GM12865 (cell line): ENCODE measurements at places on chromosomes 3 and 15.

GRCh38 chr3:106338582-106339214 lies 469.9 kb upstream of the CBLB start:
- DNase-seq: no peak

- DNase-seq: no peak
Measured at GRCh38 chr15:33860754-33861153, 107.5 kb upstream of the CHRM5 start.

- DNase-seq: no peak
Measured at GRCh38 chr3:183331498-183331897, 78.4 kb downstream of the B3GNT5 start.

- no peak for DNase-seq
Measured at GRCh38 chr3:20563985-20564384, 378.0 kb upstream of the SGO1 start.

- no peak for DNase-seq
Measured at GRCh38 chr15:39226169-39226937, 354.5 kb upstream of the THBS1 start.

GRCh38 chr15:83248151-83249029 lies 36.1 kb downstream of the BNC1 start:
- peak; percentile 73 for DNase-seq

- DNase-seq: no peak
Measured at GRCh38 chr3:8734908-8735307, 1.3 kb downstream of the CAV3 start.

DNA sequence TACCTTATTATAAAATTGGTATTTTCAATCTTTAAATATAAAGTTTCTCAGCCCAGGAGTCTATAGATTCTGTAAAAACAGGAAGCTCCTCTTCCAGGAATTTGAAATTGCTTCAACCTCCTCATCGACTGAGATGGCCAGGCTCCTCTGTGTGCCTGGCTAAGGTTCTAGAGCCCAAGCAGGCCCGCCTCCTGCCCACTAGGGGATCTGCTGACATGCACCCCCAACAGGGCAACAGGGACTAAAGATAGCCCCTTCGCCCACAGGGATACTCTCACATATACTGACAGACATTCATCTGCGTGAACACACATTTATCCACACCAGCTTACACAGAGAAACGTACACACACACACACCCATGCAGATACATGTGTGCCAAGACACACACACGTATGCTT lies 183.1 kb upstream of the TLE3 start:
- DNase-seq: no peak

- no peak for DNase-seq
Measured at GRCh38 chr3:128315313-128315712, 151.4 kb downstream of the DNAJB8 start.

DNA sequence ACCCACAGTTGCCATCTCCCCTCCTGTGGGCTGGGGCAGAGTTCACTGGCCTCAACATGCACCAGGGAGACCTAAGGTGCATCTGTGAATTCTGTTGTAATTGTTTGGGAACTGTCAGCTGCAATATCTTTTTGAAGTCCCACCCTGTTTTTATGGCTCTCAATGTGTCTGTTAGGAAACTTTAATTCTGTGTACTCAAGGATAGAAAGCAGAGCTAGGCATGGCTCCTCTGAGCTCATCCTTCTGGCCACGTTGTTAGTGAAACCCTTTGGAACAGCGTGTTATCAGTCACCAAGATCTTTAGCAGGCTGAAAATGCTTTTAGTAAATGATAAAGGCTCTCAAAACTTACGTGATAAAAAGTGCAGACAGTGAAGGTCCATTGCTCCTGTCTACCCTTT lies 33.6 kb upstream of the MTMR10 start:
- no peak for DNase-seq

DNA sequence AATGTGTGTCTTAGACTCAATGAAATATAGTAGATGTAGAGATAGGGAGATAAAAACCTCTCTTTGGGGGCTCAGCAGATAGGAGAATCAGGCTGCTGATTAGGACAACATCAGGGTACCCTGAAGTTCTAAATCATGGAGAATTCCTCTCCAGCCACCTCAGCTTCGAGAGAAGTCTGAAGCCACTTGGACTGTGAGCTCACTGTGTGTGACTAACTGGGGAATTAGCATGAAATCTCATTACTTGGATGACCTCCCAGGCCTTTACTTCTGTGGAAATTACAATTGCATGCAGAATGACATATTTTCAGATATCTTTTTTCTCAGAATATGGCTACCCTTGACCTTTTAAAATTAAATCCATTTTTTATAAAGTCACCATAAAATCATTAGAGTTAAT lies 128.0 kb upstream of the MRPL3 start:
- no peak for DNase-seq

- DNase-seq: peak; percentile 65
Measured at GRCh38 chr15:28955993-28956421, 70.2 kb downstream of the APBA2 start.

GRCh38 chr3:77571971-77572715 lies 532.2 kb downstream of the ROBO2 start:
- DNase-seq: no peak

GRCh38 chr3:40624189-40624769 lies 99.5 kb downstream of the ZNF621 start:
- DNase-seq: no peak

- DNase-seq: no peak
Measured at GRCh38 chr3:71543371-71544016, 40.0 kb downstream of the FOXP1 start.

DNA sequence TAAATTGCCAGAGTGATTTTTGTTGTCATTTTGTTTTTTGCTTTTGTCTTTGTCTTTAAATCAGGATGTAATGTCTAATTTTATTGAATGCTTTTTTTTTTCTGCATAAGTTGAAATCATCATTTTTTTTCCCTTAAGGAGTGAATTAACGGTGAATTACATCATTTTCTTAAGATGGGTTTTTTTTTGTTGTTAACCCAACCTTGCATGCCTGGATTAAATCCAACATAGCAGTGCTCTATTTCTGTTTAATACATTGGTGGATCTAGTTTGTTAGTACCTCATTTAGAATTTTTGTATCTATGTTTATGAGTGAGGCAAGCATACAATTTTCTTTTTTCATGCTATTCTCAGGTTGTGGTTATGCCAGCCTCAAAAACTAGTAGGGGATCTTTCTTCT lies 186.4 kb upstream of the TMC3 start:
- no peak for DNase-seq

DNA sequence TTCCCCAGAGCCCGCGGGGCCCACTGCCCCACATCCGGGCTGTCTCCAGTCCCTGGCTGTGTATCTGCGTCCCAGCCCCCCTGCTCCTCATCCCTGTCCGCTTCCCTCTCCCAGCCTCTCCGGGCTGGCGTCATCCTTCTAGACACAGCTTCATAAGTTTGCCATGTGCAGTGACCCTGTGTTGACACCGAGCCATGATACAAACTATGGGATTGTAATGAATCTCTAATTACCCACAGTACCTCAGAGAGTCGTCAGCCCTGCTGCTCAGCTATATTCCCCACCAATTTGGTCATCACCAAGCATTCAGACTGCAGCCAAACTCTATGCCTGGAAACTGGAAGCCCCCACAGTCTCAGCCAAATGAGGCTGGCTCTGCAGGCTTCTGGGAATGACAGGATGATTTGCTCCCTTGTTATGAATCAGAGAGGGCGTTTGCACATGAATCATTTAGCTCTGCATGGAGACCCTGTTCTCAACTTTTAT lies 466.1 kb upstream of the ATP11B start:
- no peak for DNase-seq
